Heart left ventricle (tissue), 16 donors: ENCODE measurements at places on chromosomes 3 and 15. TPM values are rescaled to one million over a fixed set of nuclear protein-coding genes. Genes with fewer than 3 reads are reported as not detected.

The ROPN1 gene
- 0.21 TPM for total RNA-seq

The RHOV gene
- not detected for total RNA-seq

The CPN2 gene
- total RNA-seq: 0.96 TPM

The ATG3 gene
- total RNA-seq: 47.2 TPM

The CXCR6 gene
- total RNA-seq: 2.1 TPM

The TEX55 gene
- total RNA-seq: not detected

The CTXN2 gene
- not detected for total RNA-seq

The PLEKHO2 gene
- 50.8 TPM for total RNA-seq

The RBPMS2 gene
- total RNA-seq: 329 TPM

The PCLAF gene
- total RNA-seq: not detected

The SLC6A20 gene
- total RNA-seq: not detected

The C3orf85 gene
- total RNA-seq: not detected

The PLIN1 gene
- 33.5 TPM for total RNA-seq

The OR5H15 gene
- not detected for total RNA-seq

The APEH gene
- total RNA-seq: 113 TPM

The SLC28A2 gene
- total RNA-seq: not detected

The PPM1L gene
- total RNA-seq: 89.6 TPM

The ANKRD63 gene
- not detected for total RNA-seq

The LMAN1L gene
- 16.3 TPM for total RNA-seq

The FAM107A gene
- total RNA-seq: 42.1 TPM

The MED12L gene
- 0.37 TPM for total RNA-seq

The LXN gene
- total RNA-seq: 2.8 TPM

The MYL3 gene
- total RNA-seq: 6,839 TPM

The SST gene
- not detected for total RNA-seq

The MYRIP gene
- total RNA-seq: 0.75 TPM

The ERICH6 gene
- total RNA-seq: not detected

The PLSCR5 gene
- not detected for total RNA-seq

The ANKUB1 gene
- not detected for total RNA-seq

The CCNB2 gene
- total RNA-seq: not detected

The MOBP gene
- total RNA-seq: not detected

The HHLA2 gene
- not detected for total RNA-seq

The GPR160 gene
- 2.2 TPM for total RNA-seq

The ILDR1 gene
- not detected for total RNA-seq

The ESYT3 gene
- 1.7 TPM for total RNA-seq

The KY gene
- 7.5 TPM for total RNA-seq

The RARB gene
- 21.0 TPM for total RNA-seq
